ENCODE measurements at places on chromosomes 6 and 20. TPM values are rescaled to one million over a fixed set of nuclear protein-coding genes. Genes with fewer than 3 reads are reported as not detected.

SSTR4 gene
- 0.35 TPM for total RNA-seq

ATP6V1G2 gene
- total RNA-seq, result 1.6 TPM

TRIM15 gene
- not detected for total RNA-seq

ZSCAN23 gene
- total RNA-seq, result 1.7 TPM

FUT9 gene
- total RNA-seq, result not detected

MDFI gene
- total RNA-seq, result 10.6 TPM

LY6G6D gene
- not detected for total RNA-seq

BMP5 gene
- total RNA-seq, result 13.3 TPM

SLC52A3 gene
- 1.1 TPM for total RNA-seq

BEND6 gene
- 0.32 TPM for total RNA-seq

TNFRSF6B gene
- 5.3 TPM for total RNA-seq

EPHA7 gene
- 0.86 TPM for total RNA-seq

FAM162B gene
- total RNA-seq, result 14.9 TPM

PRRT1 gene
- total RNA-seq, result 1.2 TPM

PKIB gene
- 3.2 TPM for total RNA-seq

SMLR1 gene
- not detected for total RNA-seq

All from lower lobe of right lung (tissue), 2 donors.